ENCODE measurements at places on chromosomes 12 and 14.
A peak's percentile ranks its signal among the peaks of the same experiment; 100 is the strongest.

DNA sequence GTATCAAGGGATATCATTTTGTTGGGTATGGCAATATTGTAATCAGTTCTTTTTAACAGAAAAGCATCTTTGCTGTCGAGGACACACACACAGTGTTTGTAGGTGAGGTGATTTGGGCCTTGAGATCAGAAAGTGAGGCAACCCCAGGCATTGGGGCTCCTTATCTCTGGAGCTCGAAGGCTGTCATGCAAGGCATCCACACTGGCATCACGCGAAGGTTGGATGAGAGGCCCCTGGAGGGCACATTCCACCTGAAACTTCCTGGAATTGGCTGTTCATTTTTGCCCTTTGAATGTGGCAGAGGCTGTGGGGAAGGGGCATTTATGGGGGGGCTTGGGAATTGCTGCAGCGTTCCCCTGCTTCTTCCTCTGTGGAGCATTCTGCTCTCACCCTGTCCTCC lies 45.5 kb downstream of the IL31 start:
- DNase-seq: no peak

DNA sequence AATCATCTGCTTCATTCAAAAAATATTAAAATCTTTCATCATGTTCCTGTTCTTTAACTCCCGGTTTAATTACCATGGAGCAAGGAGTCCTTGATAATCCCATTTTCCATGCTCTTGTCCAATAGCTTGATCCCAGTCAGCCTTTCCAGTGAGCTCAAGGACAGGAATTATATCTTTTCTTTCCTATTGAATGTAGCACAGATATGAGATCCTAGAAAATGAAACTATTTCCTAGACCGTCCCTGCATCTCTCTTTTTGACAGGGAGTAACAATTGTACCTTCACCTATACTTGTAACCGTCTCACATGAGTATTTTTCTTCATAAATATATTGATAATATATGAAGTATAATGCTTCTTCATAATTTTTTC lies 35.6 kb downstream of the PIK3C2G start:
- no peak for DNase-seq

GRCh38 chr12:28057856-28058615 lies 85.5 kb upstream of the PTHLH start:
- DNase-seq: no peak

GRCh38 chr12:101216810-101217209 lies 6.8 kb upstream of the SLC5A8 start:
- no peak for DNase-seq

DNA sequence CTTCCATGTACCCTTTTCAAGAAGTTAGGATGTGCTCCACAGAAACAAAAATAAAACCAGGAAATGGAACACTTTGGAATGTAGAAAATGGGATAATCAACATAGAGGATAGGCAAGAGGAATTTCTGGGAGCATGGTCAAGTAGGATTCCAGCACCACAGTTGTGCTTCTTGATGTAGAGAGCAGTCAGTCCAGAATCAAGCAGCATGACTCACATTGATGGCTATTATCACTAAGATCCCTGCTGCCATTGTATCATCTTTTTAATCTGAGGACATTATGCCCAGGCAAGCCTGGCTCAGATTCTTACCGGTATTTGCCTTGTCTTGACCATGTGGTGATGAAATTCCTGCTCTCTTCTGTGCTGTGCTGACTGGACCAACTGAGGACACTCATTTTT lies 5.7 kb downstream of the ETFRF1 start:
- no peak for DNase-seq

DNA sequence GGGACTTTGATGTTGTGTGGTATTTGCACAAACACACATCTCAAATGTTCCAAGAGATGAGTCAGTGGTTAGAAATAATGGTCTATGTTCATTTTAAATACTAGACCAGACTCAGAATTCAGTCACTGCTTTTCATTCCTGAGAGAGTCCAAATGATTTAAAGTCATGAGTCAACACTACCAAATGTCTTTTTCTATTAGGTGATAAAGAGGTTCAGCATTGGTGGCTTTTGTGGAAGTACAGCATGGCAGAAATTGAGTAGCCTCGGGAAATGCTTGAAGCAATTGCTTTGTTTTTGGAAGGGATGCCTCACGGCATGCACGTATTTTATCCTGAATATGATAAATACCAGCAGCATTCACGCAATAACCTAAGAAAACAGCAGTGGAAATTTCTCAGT lies 115.7 kb downstream of the DIO2 start:
- peak; percentile 18 for DNase-seq

DNA sequence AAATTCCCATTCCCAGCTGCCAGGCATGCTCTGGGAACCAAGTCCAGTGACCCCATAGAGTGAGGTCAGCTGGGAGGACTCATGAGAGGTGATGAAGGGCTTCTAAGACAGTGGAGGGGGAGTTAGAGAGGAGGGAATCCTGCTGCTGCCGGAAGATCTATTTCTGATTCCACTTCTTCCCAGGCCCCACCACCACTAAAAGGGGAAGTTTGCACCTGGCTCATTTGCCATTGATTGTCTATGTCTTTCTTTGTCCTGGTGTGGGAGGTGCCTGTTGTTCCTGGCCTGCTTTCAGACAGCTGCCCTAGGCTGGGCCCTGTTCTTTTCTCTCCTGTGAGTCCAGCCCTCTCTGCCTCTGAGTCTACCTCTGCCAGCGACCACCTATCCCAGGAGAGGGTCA lies 3.0 kb upstream of the KRT6A start:
- DNase-seq: no peak

DNA sequence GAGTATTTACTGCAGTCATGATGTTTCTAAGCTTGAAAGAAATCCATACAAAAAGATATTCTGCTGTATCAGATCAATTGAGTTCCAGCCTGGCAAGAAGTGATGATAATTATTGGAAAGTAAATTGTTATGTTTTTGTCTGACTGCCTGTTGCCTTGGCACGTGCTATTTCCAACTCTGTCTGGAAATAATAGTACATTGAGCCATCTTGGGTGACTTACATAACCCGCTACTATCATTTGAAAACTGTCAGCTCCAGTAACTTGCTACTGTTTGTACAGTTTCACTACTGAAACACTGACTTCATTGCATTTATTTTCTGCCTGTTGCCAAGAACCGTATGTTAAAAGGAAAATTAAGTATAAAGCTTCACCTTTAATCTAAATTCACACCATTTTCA lies 318.6 kb downstream of the ITPR2 start:
- DNase-seq: no peak

- DNase-seq: no peak
These were observed 86.9 kb upstream of the FLRT2 start for GRCh38 chr14:85442996-85443395.

DNA sequence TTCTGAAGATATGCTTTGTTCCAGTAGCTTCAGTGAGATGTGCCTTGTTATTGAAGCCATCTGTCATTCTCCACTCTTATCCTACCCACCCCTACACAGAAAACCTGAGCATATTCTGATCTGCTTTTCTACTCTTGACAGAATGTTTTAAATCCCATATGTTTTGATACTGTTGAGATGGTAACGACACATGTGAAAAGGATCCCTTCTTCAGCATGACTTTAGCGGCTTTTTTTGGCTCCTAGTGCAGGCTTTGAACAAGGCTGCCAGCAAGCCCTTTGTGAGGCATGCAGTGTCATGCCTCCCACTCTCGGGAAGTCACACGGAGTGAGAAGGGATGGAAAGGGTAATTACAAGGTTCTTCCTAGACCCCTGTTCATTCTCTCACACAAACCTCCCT lies 228.8 kb upstream of the RGS6 start:
- DNase-seq: no peak

Data from AG04450 (cell line).